ENCODE measurements at places on chromosomes 16 and 17.

DNA sequence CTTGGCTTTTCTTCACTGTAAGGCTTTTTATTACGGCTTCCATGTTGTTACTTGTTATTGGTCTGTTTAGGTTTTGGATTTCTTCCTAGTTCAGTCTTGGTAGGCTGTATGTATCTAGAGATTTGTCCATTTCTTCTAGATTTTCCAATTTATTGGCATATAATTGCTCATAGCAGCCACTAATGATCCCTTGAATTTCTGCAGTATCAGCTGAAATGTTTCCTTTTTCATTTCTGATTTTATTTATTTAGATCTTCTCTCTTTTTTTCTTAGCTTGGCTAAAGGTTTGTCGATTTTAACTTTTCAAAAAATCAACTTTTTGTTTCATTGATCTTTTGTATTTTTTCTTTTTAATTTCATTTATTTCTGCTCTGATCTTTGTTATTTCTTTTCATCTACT lies 18.5 kb downstream of the NLRP1 start:
- DNase-seq, result no peak

GRCh38 chr17:57946798-57947358 lies 8.3 kb downstream of the CUEDC1 start:
- DNase-seq, result peak; percentile 93

GRCh38 chr17:49403514-49404289 lies 11.0 kb downstream of the PHB1 start:
- DNase-seq, result no peak

- DNase-seq, result no peak
Measured at GRCh38 chr16:31423241-31423640, 4.9 kb downstream of the COX6A2 start.

DNA sequence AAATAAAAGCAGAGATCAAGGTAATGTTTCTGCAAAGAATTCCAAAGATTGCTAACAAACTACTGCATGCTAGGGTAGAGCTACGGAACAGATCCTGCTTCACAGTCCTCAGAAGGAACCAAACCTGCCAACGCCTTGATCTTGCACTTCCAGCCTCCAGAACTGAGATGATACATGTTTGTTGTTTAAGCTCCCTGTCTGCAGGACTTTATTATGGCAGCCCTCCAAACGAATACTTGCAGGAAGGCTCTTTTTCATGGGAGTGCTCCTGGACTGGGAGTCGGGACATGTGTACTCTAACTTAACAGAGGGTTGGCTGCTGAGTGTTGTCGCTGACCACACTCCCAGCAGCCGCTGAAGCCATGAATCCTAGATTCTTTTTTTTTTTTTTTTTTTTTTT lies 808.8 kb upstream of the EEF2KMT start:
- no peak for DNase-seq

GRCh38 chr16:53282975-53283946 lies 151.0 kb upstream of the RBL2 start:
- peak; percentile 7 for DNase-seq
